ENCODE measurements at places on chromosomes 1 and 21.

- no peak for DNase-seq
Observed at GRCh38 chr1:232548691-232549090, 81.2 kb downstream of the SIPA1L2 start.

- no peak for DNase-seq
Observed at GRCh38 chr1:1620433-1621139, 5.3 kb downstream of the MIB2 start.

DNA sequence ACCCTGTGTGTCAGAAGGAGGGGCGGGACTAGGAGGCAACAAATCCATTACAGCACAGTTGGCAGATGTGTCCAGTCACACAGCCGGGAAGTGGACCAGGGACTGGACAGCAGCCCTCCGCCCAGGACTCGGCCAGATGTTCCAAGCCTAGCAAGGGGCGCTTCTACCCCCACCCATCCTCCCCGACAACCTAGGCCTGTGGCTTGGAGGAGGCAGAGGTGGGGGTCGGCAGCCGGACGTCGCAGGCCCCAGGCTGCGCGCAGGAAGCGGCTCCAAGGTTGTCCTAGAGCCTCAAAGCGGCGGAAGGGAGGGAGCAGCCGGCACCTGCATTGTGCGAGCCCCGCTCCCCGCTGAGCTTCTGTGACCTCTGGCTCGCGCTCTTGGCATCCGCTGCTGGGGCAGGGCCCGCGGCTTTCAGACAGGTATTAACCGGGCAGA, 20.6 kb upstream of the MYCL start:
- no peak for DNase-seq

GRCh38 chr1:46490656-46491442, 1.2 kb downstream of the DMBX1 start:
- DNase-seq = no peak

DNA sequence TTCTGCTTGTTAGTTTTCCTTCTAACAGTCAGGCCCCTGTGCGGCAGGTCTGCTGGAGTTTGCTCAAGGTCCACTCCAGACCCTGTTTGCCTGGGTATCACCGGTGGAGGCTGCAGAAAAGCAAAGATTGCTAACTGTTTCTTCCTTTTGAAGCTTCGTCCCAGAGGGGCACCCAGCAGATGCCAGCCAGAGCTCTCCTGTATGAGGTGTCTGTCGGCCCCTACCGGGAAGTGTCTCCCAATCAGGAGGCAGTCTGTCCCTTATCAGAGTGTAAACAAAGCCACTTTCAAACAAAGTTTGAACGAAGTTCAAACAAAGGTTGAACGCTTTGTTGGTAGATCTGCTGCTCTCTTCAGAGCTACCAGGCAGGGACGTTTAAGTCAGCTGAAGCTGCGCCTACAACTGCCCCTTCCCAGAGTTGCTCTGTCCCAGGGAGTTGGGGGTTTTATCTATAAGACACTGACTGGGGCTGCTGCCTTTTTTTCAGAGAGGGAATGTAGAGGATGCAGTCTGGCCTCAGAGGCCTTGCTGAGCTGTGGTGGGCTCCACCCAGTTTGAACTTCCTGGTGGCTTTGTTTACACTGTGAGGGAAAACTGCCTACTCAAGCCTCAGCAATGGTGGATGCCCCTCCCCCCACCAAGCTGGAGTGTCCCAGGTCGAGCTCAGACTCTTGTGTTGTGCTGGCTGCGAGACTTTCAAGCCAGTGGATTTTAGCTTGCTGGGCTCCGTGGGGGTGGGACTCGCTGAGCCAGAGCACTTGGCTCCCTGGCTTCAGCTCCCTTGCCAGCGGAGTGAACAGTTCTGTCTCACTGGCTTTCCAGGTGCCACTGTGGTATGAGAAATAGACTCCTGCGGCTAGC, 401.8 kb downstream of the SRGAP2C start:
- DNase-seq = no peak

GRCh38 chr1:29450591-29450990, 214.3 kb downstream of the PTPRU start:
- DNase-seq = no peak

DNA sequence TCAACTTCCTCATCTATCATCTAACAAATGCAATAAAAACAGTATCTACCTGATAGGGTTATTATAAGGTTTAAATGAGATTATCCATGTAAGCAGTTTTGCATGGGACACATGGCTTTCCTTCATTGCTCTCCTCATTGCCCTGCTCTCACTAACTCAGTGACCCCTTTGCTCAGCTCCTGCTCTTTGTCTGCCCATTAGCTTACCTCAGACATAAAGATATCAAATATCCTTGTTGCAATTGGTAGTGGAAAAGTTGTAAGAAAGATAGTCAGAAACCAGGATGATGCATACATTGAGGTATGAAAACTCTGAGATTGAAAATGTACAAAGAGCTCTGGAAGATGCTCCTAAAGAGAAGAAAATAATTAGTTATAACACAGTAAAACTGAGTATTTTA, 89.8 kb downstream of the EVI5 start:
- no peak for DNase-seq

DNA sequence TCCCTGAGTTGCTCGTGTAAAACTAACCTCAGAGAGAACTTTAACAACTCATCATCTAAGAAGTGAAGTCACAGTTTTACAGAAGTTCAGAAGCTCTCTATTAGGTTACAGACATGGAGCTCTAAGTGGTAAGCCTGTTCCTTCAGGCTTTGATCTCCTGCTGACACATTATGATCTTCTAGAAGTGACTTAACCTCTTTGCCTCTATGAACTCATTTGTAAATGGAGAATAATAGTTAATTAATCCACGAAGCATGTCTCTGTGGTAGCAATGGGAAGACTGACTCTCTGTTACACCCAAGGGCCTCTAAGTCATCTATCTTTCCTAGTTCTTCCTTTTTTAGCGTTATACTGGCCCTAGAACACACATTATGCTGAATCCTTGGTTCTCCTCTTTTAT, 157.9 kb upstream of the NRIP1 start:
- DNase-seq = no peak

GRCh38 chr1:940107-941014, 16.6 kb downstream of the SAMD11 start:
- DNase-seq = no peak

- DNase-seq = no peak
Observed at GRCh38 chr1:237566581-237566980, 324.1 kb downstream of the ZP4 start.

- no peak for DNase-seq
Observed at GRCh38 chr1:205088341-205088740, 4.1 kb upstream of the TMEM81 start.

DNA sequence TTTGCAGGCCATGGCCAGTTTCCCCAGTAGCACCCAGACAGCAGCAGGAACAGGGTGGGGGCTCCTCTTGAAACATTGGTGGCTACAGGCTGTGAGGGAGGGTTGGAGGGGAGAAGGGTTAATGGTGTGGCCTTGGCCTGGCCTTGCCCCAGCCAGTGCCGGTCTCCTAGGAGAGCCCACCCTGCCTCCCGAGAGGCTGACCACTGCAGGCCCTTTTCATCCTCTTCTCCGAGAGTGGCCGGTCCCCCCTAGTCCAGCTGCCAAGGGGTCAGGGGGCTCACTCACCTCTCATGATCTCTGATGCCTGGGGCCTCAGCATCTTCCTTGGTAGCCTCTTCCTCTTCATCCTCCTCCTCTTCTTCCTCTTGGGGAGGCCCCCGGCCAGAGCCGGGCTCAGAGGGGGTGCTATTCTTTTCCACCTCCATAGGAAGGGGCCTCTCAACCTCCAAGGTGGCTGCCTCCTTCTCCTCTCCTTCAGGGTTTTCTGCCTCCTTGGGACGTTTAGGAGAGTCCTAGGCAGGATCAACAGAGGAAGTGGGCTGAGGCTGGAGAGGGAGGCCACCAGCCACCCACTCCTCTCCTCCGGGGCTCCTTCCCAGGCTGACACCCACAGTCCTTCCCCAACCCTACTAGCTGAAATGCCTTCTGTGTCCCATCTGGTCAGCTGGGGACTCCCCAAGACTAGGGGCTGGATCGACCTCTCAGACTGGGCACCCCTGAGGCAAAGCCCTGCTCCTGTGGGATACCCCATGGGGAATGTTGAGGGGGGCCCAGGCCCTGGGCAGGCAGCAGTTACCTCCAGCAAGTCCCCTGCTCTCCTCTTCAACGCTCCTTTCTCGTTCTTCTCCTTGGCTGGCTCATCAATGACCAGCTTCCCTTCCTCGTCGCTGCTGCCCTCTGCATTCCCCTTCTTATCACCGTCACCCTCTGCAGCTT, 2.7 kb upstream of the MRPL24 start:
- DNase-seq = no peak

DNA sequence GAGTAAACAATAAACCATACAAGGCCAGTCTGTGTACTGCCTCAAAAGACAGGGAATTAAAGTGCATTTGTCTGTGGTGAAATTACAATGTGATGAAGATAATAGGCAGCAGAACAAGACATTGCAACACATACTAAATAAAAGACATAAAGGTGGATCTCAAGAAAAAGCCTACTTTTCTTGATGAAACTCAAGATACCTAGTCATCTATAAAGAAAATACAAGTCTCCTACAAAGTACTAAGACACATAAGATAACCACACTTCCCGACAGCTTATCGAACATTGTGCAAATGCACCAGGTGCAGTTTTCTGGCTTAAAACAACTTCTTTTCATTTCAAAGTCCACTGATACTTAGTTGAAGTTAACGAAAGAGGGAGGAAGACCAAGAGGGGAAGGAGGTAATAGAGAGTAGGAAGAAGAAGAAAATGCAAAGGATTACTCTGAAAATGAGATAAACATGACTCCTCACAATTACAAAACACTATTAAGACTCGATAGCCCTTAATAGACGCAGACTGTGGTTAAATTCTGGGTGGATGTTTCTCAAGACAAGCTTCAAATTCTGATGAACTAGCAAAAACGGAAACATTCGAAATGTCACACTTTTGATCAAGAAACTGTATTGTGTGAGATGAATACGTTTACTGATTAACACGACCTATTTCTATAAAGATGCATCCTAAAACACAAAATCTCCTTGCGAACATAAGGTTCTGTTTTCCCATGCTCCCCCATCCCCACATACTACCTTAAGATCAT, 2.0 kb downstream of the HNRNPR start:
- DNase-seq = no peak

GRCh38 chr1:221714227-221715152, 27.4 kb downstream of the DUSP10 start:
- DNase-seq = no peak

GRCh38 chr1:244962130-244962529, 97.8 kb upstream of the HNRNPU start:
- DNase-seq = no peak

DNA sequence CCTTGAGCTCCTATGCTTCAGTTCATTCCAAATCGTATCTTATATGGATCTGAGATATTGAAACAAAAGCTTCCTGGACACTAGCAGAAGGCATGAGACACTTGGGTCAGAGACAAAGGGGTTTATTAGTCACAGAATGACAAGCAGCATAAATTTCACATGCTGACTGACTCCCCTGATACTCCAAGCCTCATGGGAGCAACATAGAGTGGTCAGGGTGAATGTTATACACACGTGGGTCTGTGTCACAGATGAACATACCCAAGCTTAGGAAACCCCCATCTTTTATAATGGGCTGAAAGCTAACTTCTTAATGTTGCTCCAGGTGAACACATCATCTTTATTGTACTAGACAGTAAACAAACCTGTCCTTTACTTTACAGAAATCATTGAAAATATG, 599.9 kb upstream of the RGS18 start:
- no peak for DNase-seq

- no peak for DNase-seq
Observed at GRCh38 chr21:33202464-33203363, 27.0 kb upstream of the IFNAR2 start.

DNA sequence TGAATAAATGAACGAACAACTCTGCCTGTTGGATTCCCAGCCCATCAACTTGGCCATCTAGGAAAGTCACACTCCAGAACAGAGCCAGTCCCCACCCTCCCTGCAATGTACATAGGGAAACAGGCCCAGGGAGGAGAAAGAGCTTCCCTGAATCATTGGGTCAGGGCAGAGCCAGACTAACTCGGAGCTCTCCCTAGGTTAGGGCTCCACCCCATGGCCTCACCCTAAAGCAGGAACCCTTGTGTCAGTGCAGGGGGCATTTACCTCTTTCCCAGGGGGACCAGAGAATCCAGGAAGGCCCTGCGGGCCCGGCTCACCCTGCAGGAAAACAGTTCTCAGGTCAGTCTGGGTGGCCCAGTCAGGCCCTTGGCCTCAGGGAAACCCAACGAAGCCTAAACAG, 11.6 kb downstream of the COL9A2 start:
- no peak for DNase-seq

DNA sequence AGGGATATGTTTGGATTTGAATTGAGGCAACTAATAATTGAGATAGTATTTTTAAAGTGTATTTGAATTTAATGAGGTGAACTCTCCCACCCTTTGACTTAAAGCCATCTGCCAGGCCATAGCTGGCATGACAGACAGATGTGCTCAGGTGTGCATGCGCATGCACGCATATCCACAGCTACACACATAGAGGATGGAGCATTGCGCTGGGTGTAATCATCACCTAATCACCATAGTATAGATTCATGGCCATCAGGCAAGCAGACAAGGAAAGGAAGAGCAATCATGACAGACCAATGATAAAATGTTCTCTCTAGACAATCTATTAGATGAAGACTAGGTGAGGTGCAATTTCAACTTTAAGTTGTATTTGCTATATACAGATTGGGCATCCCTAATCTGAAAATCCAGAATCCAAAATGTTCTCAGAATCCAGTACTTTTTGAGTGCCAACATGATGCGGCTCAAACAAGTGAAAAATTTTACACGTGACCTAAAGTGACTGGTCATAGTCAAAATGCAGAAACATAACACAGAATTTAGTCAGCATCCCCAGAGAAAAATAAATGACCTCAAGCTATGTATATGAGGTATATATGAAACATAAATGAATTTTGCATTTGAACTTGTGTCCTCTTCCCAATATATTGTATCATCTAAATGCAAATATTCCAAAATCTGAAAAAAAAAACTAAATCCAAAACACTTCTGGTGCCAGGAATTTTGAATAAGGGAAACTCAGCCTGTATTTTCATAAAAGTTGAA, 70.1 kb downstream of the PTPRC start:
- no peak for DNase-seq

- no peak for DNase-seq
Observed at GRCh38 chr1:107912656-107913055, 52.3 kb downstream of the VAV3 start.

DNA sequence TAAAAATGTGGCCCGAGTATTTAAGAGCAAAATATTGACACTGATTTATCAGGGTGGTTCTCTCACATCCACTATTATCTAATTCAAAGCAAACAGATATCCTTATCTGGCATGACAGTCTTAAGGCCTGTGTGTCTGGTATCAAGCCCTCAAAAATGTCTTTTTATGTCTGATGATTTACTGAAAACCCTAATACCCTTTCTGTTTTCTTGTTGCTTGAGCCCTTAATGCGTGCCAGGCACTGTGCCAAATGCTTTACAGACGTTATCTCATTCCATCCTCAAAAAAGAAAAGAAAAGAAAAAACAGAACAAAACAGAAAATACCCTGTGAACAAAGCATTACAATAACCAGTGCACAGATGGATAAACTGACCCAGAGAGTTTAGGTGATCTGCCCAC, 5.7 kb downstream of the DUSP23 start:
- no peak for DNase-seq

DNA sequence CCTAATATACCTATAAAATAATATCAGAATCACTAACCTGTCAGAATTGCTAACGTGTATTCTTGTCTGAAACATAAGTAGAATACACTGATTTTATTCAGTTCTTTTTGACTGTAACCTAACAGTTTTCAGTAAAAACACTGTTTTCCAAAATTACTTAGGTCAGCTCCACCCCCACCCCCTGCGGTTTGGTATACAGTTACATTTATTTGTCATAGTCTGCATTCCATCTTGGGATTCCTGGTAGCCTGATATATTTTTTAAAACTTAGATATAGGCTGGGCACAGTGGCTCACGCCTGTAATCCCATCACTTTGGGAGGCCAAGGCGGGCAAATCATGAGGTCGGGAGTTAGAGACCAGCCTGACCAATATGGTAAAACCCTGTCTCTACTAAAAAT, 19.8 kb upstream of the ABCD3 start:
- DNase-seq = no peak

All from activated T-helper 1 cell treated with Interleukin-2 at 50 U/mL for 16 hours (primary cell).